Fibroblast of skin of abdomen (primary cell): ENCODE measurements at places on chromosomes 2 and 18.

DNA sequence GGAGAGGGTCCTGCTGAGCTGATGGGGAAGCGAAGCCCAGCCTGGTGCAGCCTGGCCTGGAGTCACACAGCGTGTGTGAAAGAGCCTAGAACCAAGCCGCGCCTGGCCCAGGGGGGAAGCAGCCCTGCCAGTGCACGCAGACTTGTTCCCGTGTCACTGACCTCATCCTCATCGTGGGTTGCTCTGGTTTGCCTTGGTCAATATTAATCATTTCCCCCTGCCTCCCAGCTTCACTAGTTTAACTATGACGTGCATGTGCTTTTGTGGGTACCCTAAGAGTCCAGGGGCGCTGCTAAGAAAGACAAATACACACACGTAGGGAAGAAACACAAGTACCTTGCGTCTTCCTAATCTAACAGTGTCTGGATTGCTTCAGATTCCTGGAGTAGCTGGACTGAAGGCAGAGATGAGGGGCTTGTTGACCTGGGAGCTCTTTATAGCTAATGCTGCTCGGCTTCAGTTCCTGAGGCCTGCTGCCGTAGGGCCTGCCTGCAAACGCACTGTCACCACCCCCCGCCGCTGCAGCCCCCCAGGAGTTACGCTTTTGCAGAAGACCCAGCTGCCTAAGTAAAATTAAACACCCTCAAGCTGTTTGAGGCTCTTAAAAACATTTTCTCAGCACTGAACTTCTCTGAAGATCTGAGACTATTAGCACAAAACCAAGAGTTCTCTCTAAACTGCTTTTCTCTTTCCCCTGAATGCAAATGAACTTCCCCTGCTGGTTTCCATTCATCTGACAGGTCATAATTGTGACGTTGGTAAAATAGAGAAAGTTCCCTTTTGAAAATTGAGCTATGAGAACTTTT is 159.2 kb downstream of the FAM210A start:
- no peak for DNase-seq

DNA sequence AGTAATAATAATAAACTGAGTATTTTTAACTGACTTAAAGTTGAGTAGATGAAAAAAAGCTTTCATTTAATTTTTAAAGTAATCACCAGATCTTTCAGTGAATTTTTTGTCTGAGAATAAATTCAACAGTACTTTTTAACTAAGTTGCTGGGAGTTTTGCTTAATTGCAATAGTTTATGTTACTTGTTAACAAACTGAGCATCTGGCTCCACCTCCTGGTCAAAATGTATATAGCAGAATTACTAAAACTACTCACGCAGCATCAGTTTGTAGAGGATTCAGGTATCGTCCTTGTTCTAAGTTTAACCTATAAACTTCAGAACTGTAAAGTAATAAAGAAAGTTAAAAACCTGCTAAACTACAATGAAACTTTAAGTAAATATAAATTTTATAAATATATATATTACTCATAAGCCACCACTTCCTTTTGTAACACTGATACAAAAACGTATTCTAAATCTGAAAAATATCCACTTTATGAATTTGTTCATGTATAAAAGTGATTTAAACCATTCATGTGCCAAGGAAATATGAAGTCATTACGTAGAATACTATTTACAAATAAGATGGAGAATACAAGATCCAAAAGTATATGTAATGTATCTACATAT is 21.3 kb downstream of the NOL10 start:
- peak; percentile 59 for DNase-seq

DNA sequence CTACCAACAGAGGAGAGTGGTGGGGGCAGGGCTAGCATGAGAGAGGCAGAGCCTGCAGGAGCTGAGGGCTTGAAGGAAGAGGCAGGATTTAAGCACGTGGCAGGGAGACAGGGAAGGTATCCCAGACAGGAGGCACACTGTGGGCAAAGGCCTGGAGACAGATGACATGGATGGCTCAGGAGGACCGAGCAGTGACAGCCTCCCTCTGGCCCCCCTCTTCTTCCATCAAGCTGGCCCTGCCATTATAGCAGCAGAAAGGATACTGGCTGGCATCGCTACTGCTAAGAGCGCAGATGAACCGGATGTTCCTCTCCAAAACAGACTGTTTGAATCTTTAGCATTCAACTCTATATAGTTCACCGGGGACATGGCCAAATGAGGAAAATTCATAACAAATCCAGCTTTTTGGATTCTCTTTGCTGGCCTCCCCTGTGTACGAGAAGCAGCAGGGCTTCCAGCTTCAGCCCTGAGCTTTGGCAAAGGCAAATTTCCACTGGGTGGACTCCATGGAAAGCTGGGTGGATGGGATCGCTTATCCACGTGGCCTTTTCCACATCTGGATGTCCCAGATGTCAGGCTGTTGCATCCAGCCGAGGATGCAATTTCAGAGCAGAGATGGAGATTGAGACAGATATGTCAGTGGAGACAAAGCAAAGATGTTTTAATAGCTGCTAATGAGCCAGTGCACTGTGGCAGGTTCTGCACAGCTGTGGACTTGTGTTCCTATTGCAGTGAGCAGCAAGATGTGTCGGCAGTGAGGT is 36.2 kb downstream of the CAPN13 start:
- DNase-seq, result no peak

GRCh38 chr2:189379731-189380261 is 61.5 kb upstream of the WDR75 start:
- peak; percentile 53 for DNase-seq

DNA sequence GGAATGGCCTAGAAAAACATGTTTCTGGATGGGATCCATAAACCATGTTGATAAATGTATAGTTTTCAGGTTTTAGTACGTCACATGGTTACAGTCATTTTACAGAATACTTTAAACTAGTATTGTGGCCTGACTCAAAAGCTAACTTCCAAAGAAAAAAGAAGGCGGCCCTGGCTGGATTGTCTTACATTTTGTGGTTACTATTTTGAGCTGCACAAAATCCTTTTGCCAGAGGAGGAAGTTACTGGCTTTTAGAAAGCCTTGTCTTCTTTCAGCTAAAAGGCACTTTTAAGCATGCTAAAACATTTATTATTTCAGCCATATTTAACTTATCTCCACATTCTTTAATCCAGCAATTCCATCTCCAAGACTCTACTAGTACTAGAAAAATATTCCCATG is 227.9 kb downstream of the CDH2 start:
- DNase-seq, result peak; percentile 37

- peak; percentile 99 for DNase-seq
Observed at GRCh38 chr2:46873604-46874068, 42.0 kb downstream of the MCFD2 start.

DNA sequence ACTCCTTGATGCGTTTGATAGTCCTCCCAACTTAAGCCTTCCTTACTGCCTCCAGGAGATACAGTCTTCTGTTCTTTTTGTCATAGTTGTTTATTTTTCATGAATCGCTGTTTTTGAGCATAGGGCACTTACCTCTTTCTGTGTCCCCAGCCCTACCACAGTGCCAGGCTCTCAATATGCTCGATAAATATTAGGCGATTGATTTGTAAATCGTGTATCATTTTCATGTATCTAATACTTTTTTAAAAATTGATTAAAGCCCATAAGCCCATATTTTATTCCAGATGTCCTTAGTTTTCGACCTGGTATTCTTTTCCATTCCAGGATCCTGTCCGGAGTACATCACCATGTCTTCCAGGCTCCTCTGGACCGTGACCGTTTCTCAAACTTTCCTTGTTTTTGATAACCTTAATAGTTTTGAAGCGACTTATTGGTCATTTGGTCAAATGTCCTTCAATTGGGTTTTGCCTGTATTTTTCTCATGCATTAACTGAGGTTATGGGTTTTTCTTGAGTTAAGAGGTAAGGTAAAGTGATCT is 444 bp upstream of the MMADHC start:
- no peak for DNase-seq

GRCh38 chr18:54503131-54503894 is 87.7 kb upstream of the DYNAP start:
- no peak for DNase-seq

DNA sequence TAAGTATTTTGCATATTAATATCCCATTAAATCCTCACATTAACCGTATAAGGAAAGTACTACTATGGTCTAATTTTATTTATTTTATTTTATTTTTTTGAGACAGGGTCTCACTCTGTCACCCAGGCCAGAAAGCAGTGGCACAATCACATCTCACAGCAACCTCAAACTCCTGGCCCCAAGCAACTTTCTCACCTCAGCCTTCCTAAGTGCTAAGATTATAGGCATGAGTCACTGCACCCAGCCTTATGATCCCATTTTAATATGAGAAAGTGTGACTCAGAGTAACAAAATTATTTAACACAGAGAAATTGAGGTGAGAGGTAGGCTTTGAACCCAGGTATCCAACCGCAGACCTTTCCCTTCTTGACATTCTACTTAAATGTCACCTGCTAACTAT is 330.0 kb upstream of the POU3F3 start:
- no peak for DNase-seq

DNA sequence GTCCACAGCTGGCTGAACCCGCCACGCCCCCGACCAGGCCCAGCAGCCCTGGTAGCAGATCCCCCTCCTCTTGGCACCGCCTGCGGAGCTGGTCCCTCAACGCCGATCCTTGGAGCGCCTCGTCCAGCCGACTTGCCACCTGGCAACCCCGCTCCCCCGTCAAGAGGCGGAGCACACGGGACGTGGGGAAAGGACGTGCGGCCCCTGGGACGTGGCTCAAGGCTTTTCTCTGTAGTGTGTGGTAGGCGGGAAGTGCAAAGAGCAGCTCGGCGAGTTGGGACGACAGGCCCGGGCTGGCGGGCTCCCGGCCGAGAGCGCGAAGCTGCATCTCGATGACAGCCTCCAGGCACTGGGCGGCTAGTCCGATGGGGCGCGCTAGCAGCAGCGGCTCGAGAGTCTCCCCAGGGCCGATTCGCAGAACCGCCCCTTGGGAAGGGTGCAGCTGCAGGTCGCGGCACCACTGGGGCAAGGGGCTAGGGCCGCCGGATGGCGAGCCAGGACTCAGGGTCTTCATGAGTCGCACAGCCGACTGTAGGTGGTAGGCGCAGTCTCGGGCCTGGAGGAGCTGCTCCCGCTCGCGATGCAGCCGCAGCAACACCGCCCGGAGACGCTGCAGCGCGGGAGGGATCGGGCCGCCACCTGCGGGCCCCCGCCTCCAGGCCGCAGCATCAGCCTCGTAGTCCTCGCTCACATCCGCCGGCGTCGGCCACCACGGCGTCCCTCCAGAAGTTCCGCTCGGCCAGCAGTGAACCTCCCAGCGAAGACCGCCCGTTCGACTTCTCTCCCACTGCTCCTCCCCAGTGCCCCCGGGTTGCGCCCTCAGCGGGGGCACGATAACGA is 617 bp downstream of the CCDC142 start:
- no peak for DNase-seq

DNA sequence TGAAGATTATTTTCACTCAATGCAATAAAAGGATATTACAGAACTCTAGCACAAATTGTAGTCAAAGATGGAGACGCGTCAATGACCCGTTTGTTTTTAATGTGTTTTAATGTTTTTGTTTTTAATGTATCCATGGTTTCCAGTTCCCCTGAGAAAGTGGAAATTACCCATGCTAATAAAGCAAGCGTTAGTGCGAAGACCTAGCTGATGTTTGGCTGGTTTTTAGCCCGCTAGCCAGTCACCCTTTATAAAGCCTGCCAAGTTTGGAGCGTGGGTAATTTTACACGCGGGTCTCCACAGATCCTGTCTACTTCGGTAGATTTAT is 430 bp upstream of the CHMP1B start:
- no peak for DNase-seq

- DNase-seq, result no peak
Observed at GRCh38 chr2:9472511-9472910, 1.8 kb upstream of the IAH1 start.

DNA sequence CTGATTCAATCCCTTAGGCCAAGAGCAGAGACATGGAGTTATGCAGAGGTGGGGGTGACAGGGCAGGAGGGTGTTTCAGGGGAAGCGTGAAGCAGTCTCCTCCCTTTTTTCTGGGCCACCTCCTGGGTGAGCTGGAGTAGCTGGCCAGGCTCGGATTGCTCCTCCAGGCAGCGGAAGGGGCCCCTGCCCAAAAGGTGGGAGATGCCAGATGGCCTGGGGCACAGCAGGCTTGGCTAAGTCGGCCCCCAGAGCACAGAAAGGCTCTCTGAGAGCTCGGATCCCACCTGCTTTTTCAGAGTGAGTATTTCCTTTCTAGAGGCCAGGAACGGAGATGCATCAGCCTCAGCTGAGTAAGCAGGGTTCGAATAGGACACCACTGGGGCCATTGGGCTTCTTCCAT is 196.9 kb downstream of the ANKRD30B start:
- DNase-seq, result no peak

- DNase-seq, result no peak
Observed at GRCh38 chr2:127058246-127058953, 48.6 kb downstream of the BIN1 start.

DNA sequence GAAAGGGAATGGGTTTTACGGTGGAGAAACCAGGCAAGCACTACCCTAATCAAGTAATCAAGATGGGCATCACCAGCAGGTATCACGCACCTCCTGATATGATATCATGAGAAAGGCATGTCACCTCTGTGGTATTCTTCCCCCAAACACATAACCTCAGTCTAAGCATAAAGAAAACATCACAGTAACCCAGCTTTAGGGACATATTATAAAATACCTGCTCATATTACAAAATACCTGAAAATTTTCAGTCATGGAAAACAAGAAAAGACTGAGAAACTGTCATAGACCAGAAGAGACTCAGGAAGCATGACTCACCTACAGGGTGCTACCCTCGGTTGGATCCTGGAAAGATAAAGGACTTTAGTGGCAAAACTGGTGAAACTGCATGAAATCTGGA is 30.5 kb downstream of the GCKR start:
- no peak for DNase-seq

GRCh38 chr2:37026050-37026449 is 58.1 kb downstream of the HEATR5B start:
- no peak for DNase-seq

DNA sequence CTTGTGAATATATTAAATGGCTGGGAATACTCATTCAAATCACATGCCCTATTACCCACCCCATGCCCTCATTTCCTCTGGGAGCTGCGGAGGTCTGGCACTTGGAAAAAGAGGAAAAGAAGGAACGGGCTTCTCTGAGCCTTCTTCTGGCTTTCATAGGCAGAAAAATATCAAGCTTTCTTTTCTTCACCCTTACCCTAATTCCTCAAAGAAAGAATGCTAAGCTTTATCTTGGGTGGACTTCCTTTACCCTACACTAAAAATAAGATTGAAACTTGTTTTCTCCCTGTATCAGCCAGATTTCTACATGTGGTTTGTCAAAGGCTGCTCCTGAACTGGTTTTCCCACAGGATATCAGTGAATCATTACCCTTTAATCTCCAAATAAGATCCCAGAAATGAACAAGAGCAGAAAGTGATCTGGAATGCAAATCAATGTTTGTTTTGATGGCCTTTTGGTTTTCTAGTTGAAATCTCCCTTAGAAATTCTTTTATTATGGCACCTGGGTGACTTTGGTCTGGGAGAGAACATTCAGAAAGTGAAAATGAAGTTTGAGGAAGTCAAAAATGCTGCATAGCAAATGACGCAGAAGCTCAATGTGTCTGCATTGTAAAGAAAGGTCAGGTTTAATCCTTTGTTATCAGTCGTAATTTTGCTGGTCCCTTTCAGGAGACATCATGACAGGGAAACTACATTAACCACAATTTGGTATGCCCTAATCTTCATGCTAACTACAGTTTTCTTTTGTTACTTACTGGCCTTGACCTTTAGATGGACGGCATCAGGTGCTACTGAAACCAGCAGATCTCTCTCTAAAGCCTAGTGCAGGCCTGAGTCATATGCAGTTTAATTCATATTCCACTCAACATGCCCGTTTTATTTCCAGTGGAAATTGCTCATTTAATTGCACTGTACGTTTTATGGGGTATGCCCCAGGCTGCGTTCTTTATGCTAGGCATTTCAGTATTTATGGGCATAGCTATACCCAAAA is 46.6 kb upstream of the HNRNPA3 start:
- no peak for DNase-seq
